Omental fat pad (tissue), 4 donors: ENCODE measurements at places on chromosomes 1 and 21. TPM values are rescaled to one million over a fixed set of nuclear protein-coding genes. Genes with fewer than 3 reads are reported as not detected.

- DNase-seq, result no peak
Observed at GRCh38 chr1:11535761-11536572, 57.0 kb downstream of the DISP3 start.

DNA sequence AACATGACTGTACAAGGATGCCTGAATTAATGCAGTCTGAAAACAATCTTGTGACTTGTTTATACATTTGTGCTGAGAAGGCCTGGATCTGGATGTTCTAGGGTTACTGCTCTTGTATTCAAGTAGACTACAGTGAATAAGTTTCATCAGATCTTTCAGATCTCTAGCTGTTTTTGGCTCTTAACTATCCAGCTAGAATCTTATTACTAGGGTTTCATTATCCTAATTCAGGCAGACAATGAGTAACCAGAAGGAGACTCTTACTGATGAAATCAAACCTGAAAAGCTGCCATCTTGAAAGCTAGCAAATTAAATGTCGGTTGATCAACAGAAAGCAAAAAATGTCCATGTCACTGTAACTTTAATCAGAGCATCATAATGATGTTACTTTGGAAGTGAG, 112.5 kb upstream of the KCNK2 start:
- DNase-seq, result no peak

- no peak for DNase-seq
Observed at GRCh38 chr1:37478451-37478881, 4.1 kb downstream of the ZC3H12A start.

GRCh38 chr1:162381941-162382750, 618 bp downstream of the C1orf226 start:
- no peak for DNase-seq

DNA sequence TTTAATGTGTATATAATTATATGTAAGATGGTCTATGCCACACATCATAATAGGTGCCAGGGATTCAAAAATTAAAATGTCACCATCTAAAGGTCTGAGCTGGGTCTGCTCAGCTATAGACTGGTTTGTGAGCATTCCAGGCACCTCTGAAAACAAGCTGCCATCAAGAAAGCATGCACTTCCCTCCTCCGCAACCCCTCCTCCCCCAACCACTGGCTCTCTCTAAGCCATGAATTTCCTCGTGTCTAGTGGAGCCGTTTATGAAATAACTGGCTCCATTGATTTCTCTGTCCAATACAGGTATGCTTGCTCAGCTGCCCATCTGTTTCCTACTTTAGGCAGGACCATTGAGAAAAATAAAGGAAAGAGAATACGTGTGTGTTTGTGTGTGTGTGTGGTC, 522.6 kb upstream of the PLXNA2 start:
- no peak for DNase-seq

- no peak for DNase-seq
Observed at GRCh38 chr1:159872891-159873290, 10.4 kb upstream of the VSIG8 start.

- DNase-seq, result no peak
Observed at GRCh38 chr1:51442616-51443015, 76.5 kb downstream of the EPS15 start.

DNA sequence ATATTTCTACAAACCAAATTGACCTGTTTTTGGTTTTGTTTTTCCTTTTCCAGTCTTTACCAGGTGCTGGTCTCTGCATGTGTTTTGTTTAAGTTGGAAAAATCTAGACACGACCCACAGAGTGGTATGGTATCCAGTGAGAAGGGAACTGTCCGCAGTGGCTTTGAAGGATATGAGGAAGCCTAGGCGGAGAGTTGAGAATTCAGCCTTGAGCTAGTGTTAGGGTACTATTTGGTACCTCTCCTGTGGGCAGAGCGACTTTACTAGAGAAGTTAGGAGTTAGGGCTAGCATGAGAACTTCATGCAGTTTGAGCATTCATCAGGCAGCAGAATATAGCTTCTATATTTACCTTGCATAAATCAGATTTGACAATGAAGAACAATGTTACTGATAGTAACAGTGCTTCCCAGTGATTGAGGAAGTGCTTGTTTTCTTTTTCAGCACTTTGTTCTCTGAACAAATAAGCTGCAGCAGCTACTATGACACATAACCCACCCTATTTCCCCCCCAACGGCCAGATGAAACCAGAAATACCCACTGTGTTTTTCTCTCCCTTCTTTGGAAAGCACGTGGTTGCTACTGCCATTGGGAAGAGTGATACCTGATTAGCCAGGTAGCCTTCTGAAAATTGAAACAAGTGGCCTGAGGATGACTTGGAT, 19.0 kb downstream of the MRPS6 start:
- no peak for DNase-seq

DNA sequence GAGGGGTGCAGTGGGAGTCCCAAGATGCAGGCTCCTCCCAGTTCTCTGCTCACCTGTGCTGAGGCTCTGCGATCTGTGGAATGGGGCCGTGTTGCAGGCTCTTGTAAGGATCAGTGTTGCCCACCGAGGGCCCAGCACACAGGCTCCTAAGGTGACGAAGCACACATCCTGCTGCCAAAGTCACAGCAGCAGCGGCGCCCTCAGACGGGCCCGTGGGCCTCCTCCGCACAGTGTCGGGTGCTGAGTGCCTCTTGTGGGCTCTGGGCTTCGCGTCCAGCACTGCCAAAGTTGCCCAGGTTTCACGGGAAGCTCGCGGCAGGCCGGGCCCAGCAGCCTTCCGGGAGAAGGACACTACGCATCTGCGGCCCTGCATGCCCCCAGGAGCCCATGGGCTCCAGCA, 72.1 kb upstream of the ABCG1 start:
- peak; percentile 15 for DNase-seq

DNA sequence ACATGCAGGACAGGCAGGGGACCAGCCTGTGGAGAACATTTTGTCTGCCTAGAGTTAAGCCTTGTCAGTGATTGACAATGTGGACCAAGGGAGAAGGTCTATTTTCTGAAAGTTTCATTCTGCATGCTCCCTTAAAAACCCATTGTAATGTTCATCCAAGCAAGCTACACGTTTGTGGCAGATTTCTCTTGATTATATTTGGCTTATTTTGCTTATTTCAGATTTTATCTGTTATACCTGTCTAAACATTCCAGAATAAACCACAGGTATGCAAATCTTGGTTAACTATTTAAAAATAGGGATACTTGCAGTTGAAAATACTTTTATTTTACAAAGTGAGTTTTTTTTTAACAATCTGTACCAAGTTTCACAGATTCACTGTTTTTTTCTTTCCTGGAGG, 78.2 kb upstream of the F3 start:
- DNase-seq, result no peak

GRCh38 chr1:110554871-110555801, 36.2 kb upstream of the KCNA10 start:
- DNase-seq, result no peak

Gene RCC2
- total RNA-seq, result 31.4 TPM

Gene SAMSN1
- 35.9 TPM for total RNA-seq

Gene TMEM269
- 0.46 TPM for total RNA-seq

Gene MED8
- total RNA-seq, result 41.9 TPM

Gene RIIAD1
- total RNA-seq, result not detected

Gene REN
- total RNA-seq, result 1.4 TPM

Gene NBL1
- 83.0 TPM for total RNA-seq

Gene SLC9C2
- 0.56 TPM for total RNA-seq

Gene AMPD1
- total RNA-seq, result not detected

Gene SLFNL1
- total RNA-seq, result 1.6 TPM

Gene SYT14
- total RNA-seq, result not detected
